ENCODE measurements at places on chromosomes 7 and 10. TPM values are rescaled to one million over a fixed set of nuclear protein-coding genes. Genes with fewer than 3 reads are reported as not detected.

GNG11 gene
- 32.2 TPM for total RNA-seq

DNA sequence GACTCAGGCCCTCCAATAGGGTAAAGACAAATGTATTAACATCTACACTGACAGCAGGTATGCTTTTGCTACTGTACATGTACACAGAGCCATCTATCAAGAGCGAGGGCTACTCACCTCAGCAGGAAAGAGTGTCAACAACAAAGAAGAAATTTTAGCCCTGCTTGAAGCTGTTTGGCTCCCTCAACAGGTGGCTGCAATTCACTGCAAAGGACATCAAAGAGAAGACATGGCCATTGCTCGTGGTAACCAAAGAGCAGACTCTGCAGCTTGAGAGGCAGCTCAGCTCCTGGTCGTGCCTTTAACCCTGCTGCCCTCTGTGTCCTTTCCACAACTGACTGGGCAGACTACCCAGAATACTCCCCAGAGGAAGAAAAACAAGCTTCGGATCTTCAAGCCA is 5.1 kb downstream of the AKR1B15 start:
- H3K4me1 ChIP-seq = no peaks in the 10 kb centered on the region
- H3K27me3 ChIP-seq = no peaks in the 10 kb centered on the region
- H3K36me3 ChIP-seq = no peaks in the 10 kb centered on the region
- no peak overlapping the region for H3K4me3 ChIP-seq

NRCAM gene
- total RNA-seq = 30.2 TPM

DNA sequence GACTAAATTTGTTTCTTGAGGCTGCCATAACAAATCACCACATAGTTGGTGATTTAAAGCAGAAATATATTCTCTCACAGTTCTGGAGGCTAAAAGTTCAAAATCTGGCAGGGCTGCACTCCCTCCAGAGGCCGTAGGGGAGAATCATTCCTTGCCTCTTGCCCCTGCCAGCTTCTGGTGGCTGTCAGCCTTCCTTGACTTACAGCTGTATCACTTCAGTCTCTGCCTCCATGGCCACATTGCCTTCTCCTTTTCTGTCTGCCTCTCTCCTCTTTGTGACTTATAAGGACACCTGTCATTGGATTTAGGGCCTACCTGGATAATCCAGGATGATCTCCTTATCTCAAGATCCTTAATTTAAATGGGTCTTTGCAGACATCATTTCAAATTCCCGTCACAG is 5.8 kb upstream of the LRRC4 start:
- peaks cover 25% of the 10 kb centered on the region for H3K4me1 ChIP-seq
- H3K4me3 ChIP-seq = no peak overlapping the region
- peaks cover 5% of the 10 kb centered on the region for H3K27me3 ChIP-seq

DNA sequence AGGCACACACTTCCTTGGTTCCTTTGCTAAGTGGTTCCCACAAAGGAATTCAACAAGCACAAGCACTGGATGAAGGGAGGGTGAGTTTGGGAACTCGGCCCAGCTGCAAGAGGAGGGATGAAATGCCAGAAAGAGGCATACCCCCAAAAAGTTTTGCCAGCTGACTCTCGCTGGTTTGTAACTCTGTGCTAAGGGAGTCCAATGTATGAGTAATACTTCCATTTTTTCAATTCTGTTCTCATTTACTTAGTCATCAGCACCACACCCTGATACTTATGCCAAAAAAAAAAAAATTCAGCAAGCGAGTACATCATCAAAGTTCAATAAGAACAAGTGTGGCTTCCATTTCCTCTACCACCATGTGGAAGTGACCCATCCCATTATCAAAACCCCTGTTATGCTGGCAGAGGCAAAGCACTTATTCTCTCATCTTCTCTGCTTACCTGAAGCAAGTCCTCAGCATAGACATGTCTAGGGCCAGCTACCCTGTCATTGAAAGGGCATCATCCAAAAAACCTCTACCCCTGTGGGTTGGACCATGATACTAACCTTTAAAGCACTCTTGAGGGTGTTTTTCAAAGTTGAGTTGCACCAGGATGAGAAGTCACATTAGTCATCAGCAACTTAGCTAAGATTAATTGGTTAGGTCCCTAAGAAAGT is 6.9 kb upstream of the HYCC1 start:
- no peak overlapping the region for H3K4me3 ChIP-seq
- H3K27ac ChIP-seq = peak overlapping the region; percentile 19
- H3K27me3 ChIP-seq = no peaks in the 10 kb centered on the region
- no peak for DNase-seq
- H3K4me1 ChIP-seq = peaks cover 8% of the 10 kb centered on the region
- H3K36me3 ChIP-seq = no peaks in the 10 kb centered on the region

DNA sequence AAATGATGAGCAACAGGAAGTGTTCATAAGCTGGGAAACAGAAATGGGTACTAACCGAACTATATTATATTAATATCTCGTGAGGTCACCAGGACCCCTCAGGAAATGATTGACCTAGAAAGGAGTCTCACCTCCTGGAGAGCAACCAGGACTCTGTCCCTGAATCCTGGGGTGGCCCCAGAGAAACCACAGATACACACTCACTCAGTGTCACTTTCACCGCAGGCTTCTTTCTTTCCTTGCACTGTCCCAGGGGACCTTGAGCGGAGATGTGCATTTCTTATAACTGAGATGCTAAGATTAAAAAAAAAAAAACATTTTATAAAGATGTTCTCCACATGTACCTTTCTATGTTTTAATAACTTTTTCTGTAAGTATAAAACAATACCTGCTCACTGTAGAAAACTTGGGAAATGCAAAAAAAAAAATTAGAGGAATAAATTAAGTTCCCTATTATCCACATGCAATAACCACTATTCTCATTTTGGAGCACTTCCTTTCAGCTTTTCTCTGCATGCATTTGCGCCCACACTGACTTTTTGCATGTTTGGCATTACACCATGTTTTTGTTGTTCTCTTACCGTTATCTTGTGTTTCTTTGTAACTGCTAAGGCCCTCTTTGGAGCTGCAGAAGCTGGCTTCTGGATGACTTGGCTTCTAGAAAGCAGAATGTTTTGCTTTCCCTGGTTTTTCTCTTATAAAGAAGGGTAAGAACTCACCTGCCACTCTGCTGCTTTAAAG is 15.0 kb downstream of the NOD1 start:
- H3K4me1 ChIP-seq = peaks cover 25% of the 10 kb centered on the region
- peak overlapping the region; percentile 92 for H3K27ac ChIP-seq
- DNase-seq = no peak
- H3K4me3 ChIP-seq = no peak overlapping the region
